ENCODE measurements at places on chromosomes 12 and 14.

- no peak for DNase-seq
Measured at GRCh38 chr14:101797856-101798255, 36.3 kb downstream of the PPP2R5C start.

GRCh38 chr12:26629864-26630263, 203.1 kb downstream of the ITPR2 start:
- DNase-seq = no peak

DNA sequence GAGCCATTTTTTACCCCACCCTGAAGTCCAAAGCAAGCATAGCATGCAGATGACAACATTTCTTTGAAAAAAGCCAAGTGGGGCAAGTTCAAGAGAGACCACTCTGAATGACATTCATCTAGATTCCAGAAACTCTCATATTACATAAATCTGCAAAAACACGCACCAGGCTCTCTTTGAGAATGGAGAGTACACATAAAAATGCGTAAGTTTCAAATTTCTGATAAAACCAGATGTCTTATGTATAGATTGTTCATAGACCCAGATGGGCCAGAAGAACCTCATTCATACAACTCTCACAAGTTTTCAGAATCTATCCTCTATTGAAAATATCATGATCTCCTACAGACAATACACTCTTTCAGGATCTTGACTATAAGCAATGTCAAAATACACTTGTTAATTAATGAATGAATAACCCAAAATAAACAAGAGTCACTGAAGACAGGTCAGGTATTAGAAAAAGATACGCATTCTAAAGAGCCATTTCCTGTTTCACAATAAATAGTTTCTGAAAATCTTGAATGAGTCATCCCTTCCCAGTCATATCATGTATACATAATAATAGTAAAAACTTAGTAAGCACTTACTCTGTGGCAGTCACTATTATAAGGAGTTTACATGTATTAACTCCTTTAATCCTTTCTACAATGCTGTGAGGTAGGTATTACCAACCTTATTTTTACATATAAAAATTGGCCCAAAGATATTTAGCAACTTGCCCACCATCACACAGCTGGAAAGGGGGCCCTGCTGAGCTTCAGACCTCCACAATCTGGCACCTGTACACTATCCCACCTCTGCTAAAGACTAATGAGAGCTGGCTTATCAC, 72.0 kb downstream of the PPP2R5E start:
- DNase-seq = no peak

- DNase-seq = no peak
Measured at GRCh38 chr12:98416845-98417244, 98.5 kb upstream of the TMPO start.

DNA sequence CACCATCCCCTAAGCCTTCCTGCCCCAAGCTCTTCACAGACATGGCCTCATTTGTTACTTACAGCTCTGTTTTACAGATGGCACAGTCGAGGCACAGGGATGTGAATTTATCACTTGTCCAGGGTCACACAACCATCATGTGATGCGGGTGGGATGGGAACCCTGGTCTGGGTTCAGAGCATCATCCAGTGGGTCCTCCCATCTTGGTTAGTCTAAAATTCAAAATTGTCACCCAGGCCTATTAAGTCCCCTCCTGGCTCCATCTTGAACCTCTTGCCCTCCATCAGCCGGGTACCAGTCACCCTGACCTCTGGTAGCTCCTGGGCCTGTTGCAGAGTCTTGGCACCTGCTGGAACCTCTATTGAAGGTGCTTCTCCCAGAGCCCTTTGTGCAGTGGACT, 52.9 kb downstream of the ACACB start:
- DNase-seq = no peak

GRCh38 chr14:85883966-85884365, 354.0 kb downstream of the FLRT2 start:
- no peak for DNase-seq

All from activated CD4-positive, CD25-positive, alpha-beta regulatory T cell treated with anti-CD3 and anti-CD28 coated beads, Interleukin-2, amount 50 U/mL, for 16 hours (primary cell).